Kidney (tissue), 22 donors: ENCODE measurements at places on chromosomes 13 and 19. TPM values are rescaled to one million over a fixed set of nuclear protein-coding genes. Genes with fewer than 3 reads are reported as not detected.

The OVOL3 gene
- not detected for total RNA-seq

The ARRDC2 gene
- total RNA-seq: 68.4 TPM

The ZNF723 gene
- not detected for total RNA-seq

The ZMYM5 gene
- 15.2 TPM for total RNA-seq

The ZNF234 gene
- total RNA-seq: 13.8 TPM

The BLOC1S3 gene
- 13.2 TPM for total RNA-seq

The FBN3 gene
- 0.44 TPM for total RNA-seq

DNA sequence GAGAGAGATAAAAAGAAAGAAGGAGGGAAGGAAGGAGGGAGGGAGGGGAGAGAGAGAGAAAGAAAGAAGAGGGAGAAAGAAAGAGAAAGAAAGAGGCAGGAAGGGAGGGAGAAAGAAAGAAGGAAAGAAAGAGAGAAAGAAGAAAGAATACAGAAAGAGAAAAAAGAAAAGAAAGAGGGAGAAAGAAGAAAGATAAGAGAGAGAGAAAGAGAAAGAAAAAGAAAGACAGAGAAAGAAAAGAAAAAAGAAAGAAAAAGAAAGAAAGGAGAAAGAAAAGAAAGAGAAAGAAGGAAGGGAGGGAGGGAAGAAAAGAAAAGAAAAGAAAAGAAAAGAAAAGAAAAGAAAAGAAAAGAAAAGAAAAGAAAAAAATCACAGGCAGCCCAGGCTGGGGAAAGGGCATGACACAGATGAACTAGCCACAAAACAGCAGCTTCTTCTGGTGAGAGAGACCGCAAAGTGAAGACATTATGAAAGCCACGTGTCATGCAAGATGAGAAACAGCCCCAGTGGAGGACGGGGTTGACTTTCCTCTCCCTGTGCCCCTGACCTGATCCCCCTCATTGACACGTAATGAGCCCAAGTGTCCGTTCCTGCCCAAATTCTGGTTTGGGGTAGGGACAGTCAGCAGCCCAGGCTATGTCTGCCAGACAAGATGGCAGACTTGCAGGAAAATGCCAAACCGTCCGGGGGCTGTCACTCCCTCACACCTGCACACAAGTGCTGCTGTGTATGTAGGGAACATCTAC lies 102.1 kb downstream of the INSR start:
- no peak for DNase-seq

DNA sequence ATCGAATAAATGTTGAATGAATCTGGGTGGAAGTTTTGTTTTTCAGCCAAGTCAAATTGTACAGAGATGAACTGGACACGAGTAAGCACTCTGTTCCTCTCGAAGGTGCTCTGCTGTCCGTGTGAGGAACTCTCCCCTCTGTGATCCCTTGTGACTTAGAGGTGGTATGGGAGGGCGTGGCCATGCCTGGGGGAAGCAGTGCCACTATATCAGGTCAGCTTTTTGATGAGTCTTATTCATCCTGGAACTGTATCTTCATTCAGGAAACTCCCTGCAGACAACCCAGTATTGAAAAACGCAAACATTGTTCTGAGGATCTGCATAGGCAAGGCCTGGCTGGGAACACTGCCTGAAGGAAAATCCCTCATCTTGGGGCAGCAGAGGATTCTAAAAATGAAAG lies 45.7 kb upstream of the FLT1 start:
- no peak for DNase-seq

DNA sequence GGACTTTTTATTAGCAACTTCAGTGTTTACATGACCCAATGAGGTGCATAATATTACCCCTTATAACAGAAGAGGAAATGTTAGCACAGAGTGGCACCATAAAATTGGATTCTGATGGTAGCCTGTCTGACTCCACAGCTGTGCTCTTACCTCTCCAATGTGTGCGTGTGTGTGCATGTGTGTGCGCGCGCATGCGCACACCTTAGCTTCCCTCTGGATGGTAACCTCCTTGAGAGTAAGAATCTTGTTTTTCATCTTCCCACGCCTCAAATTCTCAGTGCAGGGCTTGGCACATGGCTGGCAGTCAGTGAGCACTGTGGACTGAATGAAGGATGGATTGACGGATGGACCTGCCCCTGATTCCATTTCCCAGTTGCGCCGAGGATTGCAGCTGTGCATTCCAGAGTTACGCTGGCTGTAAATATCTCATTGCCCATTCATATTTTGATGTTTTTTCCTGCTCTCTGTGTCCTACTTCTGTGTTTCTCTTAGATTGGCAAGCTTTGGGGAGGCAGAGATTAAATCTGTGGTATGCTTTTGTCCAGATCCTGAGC lies 99.2 kb upstream of the WASF3 start:
- no peak for DNase-seq

GRCh38 chr19:46602392-46603194 lies 1.5 kb downstream of the CALM3 start:
- DNase-seq: no peak

- peak; percentile 77 for DNase-seq
Measured at GRCh38 chr13:53151336-53152056, 122.9 kb downstream of the OLFM4 start.

- DNase-seq: no peak
Measured at GRCh38 chr13:112509190-112509589, 78.8 kb downstream of the TUBGCP3 start.

DNA sequence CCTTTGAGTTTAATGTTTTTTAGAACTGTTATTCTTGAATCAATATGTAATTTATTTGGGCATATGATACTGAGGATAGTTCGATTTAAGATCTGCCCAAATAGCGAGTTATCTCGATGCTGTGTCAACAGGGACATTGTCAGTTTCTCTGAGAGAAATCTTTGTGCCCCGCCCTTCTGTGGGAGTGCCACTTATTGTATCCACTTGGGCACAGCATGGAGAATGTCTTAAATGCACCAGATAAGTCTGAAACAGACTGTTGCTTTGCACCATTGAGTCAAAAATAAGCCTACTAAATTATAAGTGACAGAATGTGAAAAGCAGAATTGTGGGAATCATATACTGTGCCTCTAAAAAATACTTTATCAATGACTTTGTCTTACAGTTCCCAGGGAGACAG lies 45.6 kb downstream of the RNASEH2B start:
- DNase-seq: no peak

DNA sequence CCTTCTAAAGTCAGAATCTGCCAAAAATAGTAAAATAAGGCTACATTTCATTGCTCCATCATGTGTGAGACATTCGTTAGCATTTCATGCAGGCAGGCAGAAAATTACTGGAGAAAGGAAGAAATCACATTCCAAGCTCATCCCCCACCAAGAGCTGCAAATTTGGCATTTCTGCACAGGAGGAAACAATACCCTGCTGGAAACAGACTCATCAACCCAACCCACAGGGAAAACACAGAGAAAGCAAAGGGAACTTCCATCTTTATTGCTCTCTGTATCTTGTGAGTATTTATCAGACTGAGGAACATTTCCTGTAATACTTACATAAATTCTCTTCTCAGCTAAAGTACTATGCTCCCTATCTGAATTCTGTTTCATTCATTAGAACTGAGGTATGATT lies 95.7 kb downstream of the KCTD12 start:
- no peak for DNase-seq

DNA sequence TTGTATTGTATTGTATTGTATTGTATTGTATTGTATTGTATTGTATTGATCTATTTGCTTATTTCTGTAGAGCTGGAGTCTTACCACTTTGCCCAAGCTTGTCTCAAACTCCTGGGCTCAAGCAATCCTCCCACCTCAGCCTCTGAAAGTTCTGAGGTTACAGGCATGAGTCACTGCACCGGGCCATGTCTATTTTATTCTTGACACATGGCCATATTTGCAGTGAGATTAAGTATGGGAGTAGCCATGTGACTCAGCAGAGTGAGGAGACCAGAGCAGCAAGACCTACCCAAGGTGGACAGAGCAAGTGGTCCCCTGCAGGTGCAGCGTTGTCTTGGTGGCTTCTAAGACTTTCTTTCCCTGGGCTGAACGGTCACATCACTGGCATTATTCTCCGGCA lies 49.1 kb upstream of the UBAC2 start:
- DNase-seq: no peak

GRCh38 chr19:40923934-40924391 lies 41.9 kb upstream of the CYP2A7 start:
- no peak for DNase-seq

- DNase-seq: no peak
Measured at GRCh38 chr13:52896827-52897659, 48.6 kb upstream of the PCDH8 start.

DNA sequence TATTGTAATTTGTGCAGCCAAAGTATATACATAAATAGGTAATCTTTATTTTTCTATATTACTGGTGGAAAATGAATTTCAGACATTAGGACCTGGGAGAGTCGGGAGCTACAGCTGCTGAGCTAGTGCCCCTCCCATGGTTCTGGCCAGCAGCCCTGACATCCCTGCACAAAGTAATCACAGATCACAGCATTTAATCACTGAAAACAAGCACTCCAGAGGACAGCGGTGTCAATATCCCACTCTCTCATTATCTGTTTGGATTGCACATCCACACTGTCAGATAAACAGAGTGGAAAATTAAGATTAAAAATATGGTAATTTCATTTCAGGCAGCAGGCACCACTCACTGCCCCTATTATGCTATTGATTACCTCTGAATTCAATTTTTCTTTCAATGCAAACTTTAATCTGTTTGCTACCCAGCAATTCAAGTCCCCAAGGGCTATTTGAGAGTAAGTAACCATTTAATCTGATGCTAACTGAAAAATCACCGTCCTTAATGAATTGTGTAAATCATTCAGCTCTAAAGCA lies 254.1 kb upstream of the SOX21 start:
- DNase-seq: no peak

GRCh38 chr13:90385781-90386489 lies 961.6 kb upstream of the MIR17HG start:
- no peak for DNase-seq

- no peak for DNase-seq
Measured at GRCh38 chr19:32164384-32164992, 180.9 kb upstream of the ZNF507 start.

DNA sequence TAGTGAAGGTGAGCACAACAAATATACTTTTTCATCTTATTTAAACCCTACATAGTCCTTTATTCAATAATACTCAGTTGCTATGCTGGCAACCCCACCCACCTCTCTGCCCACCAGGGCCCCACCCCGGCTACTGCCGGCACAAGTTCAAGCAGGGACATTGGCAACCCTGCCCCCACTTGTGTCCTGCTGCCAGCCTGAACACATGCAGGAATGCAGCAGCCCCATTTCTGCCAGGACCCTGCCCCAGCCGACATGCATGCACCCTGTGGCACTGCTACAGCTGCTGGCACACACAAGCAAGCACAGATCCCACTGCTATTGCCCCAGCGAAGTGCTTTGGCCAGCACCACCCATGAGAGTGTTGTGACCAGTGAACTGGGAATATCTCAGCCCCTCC lies 289.8 kb downstream of the COG6 start:
- DNase-seq: no peak

- DNase-seq: peak; percentile 81
Measured at GRCh38 chr19:45526143-45526542, 18.9 kb downstream of the VASP start.

DNA sequence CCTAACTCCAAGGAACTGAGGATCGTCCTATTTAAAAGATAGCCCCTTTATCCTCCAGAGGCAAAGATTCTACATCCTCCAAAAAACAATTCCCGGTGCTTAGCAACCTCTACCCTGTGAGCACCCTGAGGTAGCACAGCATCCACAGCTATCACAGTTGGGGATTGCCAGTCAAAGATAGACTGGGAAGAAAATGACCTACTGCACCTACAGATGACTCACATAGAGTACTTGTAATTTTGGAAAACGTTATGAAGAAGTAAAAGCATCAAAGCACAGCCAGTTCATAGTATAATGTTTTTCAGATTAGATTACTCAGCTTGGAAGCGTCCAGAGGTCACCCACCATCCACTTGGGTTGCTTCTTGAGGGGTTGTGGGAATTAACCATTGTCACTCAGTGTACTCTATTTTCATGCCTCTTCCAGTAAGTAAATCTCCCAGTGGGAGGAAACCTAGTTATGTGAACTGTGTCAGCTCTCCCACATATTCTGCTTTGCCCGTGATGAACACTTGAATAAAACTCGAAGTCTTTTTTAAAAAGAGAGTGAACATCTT lies 8.9 kb upstream of the FAM124A start:
- DNase-seq: peak; percentile 9

DNA sequence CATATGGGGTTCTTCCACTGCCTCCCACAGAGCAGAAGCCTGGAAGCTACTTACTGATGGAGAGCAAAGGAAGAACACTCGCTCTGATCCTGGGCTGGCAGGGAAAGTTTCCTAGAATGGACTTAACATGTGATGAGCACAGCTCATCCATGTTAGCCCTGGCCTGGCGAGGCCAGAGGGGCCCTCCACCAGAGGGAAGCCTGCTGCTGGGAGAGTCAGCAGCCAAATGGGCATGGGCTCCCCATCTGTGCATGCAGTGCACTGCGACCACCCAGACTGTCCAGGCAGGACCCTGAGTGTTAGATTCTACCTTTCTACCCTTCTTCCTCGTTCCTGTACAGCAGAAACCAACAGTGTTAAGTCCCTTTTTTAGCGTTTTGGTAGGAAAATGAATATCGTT lies 8.9 kb downstream of the HNRNPUL1 start:
- no peak for DNase-seq

DNA sequence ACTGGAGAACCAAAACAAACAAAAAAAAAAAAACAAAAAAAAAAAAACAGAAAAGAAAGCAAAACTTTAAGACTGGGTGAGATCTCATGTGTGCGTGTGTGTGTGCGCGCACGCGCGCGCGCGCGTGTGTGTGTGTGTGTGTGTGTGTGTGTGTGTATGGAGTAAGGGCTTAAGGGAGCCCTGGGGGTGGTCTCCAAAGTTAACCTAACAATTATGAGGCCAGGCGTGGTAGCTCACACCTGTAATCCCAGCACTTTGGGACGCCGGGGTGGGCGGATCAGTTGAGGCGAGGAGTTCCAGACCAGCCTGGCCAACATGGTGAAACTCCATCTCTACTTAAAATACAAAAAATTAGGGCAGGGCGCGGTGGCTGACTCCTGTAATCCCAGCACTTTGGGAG lies 46.7 kb downstream of the CYP4F22 start:
- no peak for DNase-seq

DNA sequence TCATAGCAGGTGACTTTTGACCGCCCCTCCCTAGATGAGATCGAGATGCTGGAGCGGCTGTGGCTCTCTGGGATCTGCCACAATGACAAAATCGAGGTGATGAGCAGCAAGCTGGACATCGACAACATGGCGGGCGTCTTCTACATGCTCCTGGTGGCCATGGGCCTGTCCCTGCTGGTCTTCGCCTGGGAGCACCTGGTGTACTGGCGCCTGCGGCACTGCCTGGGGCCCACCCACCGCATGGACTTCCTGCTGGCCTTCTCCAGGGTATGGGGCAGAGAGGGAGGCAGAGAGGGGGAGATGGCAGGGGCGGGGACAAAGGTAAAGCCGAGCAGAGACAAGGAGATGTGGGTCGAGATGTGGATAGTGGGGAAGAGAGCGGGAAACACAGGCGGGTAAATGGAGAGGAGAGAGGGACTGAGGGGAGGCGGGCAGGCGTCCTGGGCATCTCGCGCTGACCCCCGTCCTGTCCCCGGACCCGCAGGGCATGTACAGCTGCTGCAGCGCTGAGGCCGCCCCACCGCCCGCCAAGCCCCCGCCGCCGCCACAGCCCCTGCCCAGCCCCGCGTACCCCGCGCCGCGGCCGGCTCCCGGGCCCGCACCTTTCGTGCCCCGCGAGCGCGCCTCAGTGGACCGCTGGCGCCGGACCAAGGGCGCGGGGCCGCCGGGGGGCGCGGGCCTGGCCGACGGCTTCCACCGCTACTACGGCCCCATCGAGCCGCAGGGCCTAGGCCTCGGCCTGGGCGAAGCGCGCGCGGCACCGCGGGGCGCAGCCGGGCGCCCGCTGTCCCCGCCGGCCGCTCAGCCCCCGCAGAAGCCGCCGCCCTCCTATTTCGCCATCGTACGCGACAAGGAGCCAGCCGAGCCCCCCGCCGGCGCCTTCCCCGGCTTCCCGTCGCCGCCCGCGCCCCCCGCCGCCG lies 3.4 kb upstream of the GRWD1 start:
- no peak for DNase-seq
